Pulmonary artery endothelial cell (primary cell): ENCODE measurements at places on chromosomes 4 and X. TPM values are rescaled to one million over a fixed set of nuclear protein-coding genes. Genes with fewer than 3 reads are reported as not detected.

DNA sequence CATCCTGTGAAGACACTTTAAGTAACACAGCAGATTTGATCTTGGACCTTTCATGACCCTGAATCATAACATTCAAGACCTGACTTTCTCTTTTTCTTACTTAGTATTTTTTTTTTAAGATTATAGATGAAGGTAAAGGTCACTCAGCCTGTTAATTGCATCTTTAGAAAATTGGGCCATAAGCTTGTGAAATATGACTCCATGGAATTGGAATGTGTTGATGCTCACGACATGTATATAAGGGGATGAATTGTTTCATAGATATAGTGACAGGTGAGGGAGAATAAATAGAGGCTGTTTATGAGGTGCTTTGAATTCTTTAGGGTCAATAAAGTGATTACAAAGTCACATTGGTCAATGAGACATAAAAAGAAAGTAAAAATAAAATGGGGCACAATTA, 27.7 kb upstream of the HS3ST1 start:
- DNase-seq: no peak

- DNase-seq: no peak
Measured at GRCh38 chr4:18923496-18924161, 902.1 kb upstream of the LCORL start.

DNA sequence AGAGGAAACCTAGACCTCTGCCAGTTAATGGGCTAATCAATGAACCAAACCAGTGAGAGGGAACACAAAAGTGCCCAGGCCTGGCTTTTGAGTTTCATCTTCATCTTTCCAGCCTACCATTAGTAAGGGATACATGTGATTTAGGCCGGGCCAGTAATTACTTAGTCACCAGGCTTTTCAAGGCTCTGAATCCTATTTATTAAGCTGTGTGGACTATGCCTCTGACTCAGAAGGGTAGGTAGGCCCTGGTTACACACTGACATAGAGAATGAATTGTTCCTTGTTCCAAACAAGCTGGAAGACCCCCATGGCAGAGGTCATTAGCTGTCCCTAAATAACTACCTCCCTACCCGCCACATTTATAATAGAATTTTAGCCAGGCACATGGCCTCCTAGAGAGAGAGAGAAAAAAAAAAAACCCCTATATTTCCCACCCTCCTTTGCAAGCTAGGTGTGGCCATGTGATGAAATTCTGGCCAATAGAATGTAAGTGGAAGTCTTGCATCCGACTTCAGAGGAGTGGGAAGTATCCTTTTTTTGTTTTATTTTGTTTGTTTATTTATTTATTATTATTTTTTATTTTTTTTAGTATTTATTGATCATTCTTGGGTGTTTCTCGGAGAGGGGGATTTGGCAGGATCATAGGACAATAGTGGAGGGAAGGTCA, 112.3 kb upstream of the BCOR start:
- DNase-seq: no peak

FOXR2 gene
- not detected in 2 replicates for total RNA-seq

CTAG2 gene
- not detected in 2 replicates for total RNA-seq

KLHL2 gene
- total RNA-seq: 28.5 and 36.2 TPM in 2 replicates

VSIG1 gene
- 0.71 and 0.99 TPM in 2 replicates for total RNA-seq
